ENCODE measurements at places on chromosomes 7 and 10.

- DNase-seq, result no peak
Observed at GRCh38 chr10:22315455-22316285, 518 bp upstream of the COMMD3 start.

DNA sequence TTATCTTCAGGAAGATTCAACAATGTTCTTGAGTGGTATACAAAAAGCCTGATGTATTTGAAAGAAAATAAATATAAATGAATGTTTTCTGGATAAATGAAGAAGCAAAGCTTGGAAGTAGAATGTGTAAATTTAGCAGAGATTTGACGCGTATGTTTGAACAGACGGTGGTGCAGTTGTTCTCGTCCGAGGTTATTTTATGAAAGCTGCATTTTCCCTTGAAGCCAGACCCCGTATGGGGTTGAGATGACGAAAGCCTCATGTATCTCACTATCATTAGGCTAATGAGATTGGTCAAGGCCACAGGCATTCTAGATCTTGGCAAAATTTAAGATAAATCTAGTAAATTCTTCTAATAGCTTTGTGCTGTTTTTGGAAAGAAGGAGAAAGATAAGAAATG, 195.2 kb downstream of the NXPH1 start:
- DNase-seq, result no peak

DNA sequence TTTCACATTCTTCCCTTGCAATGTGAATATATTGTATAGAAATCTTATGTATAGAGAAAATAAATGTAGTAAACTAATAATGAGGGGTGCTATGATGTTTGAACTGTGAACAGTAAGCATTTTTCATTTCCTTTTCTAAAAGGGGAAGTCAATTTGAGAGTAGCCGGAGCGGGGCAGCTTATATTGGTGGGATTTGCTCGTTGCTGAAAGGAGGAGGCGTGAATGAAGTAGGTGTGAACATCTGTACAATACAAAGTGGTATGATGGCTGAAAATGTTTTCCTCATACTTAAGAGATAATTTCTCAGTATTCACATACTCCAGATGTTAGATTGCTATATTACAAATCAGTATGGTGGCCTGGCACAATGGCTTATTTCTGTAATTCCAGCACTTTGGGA, 87.1 kb downstream of the SRI start:
- DNase-seq, result no peak

- no peak for DNase-seq
Observed at GRCh38 chr10:44853148-44853734, 57.9 kb upstream of the TMEM72 start.

DNA sequence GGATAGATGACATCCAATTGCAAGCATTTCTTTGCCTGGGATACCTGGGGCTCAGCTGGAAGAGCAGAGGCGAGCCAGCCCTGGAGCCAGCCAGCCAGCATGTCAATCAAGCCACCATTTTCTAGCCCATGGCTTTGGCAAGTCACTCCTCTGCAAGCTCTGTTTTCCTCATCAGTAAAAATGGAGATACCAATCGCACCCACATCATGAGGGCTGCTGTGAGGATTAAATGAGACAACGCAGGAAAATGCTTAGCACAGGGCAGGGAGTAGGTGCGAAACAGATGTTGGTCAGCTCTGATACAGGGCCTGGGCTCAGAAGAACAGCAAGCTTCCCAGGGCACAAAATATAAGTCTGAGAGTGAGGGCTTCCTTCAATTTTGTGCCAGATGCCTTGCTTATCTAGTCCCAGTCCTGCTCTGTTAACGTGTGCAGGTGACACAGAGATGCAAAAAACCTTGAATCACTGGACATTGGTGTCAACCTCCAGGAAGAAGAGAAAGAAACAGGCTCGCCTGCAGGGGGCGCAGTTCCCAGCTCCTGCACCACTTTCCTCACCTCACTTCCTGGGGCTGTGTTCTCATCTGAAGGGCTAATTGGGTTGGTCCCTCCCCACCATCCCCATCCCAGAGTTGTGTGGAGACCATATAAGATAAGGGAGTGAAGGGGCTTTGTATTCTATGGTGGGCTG, 72.8 kb upstream of the CACUL1 start:
- DNase-seq, result no peak

Data from stimulated activated CD4-positive, alpha-beta T cell treated with anti-CD3 and anti-CD28 coated beads, Interleukin-4, amount 100 ng/mL, for 24 hours (primary cell).